ENCODE measurements at places on chromosomes 2 and 18.

GRCh38 chr2:26355038-26355995 lies 8.7 kb upstream of the ADGRF3 start:
- DNase-seq, result no peak

GRCh38 chr18:75048776-75049454 lies 160.0 kb downstream of the PTGR3 start:
- DNase-seq, result no peak

DNA sequence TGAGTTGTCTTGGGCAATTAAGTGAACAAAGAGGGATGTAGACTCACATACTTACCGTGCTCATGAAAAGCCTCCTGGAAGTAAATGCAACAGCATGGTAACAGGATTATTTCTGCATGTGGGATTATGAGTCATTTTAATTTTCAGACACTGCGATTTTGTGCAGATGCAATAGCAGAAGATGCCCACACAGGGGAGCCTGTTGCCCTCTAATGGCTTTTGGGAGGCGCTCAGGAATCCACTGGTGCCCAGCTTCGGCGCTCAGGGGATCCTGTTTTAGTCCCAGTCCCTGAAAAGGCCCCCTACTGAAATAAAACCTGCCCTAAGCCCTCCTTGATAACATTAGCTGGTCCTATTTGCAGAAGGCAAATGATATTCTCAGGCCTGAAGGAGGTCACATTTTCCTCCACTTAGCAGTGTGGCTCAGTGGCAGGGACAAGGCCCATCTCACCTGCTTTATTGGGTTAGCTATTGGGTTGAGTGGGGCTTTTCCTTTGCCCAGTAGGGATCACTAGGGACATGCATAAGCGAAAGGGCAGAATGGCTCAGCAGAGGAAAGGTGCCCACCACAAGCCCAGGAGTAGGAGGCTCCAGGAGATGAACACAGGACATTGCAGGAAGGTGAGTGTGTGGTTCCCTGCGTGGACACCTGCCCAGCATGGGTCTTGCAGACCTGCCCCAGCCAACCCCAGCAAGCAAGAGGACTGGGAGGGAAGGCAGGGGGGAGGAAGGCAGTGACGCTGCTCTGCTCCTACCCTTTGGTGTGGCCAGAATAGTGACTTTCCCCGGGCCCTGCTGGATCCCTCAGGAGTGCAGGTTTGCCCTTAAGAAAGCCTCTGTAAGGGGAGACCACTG lies 26.5 kb upstream of the KCNS3 start:
- no peak for DNase-seq

- DNase-seq, result no peak
Measured at GRCh38 chr2:5453220-5454050, 238.7 kb upstream of the SOX11 start.

GRCh38 chr2:191276792-191277465 lies 31.7 kb downstream of the MYO1B start:
- DNase-seq, result no peak

DNA sequence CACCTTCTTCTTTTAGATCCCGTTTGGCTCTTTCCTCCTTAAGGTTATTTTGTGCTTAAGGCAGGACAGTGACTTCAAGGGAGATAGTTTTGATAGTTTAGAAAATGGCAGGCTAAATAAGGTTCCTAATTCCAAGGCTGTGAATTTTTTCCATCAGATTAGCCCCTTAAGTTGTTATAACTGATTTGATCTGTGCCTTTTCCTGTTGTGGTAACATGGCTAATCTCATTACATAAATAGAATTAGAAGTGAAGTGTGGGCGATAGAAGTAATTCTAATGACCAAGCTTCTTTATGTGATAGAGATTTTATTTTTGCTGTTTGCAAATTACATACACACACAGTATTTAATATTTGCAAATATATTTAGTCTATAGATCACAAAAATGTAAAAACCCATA lies 102.0 kb downstream of the MYO1B start:
- DNase-seq, result no peak

GRCh38 chr18:47873625-47874024 lies 56.8 kb downstream of the SMAD2 start:
- no peak for DNase-seq

GRCh38 chr2:26838121-26838906 lies 9.6 kb upstream of the DPYSL5 start:
- no peak for DNase-seq

GRCh38 chr2:51120754-51121280 lies 88.9 kb upstream of the NRXN1 start:
- DNase-seq, result no peak

- DNase-seq, result no peak
Measured at GRCh38 chr18:13620818-13621445, 105.4 kb downstream of the FAM210A start.

DNA sequence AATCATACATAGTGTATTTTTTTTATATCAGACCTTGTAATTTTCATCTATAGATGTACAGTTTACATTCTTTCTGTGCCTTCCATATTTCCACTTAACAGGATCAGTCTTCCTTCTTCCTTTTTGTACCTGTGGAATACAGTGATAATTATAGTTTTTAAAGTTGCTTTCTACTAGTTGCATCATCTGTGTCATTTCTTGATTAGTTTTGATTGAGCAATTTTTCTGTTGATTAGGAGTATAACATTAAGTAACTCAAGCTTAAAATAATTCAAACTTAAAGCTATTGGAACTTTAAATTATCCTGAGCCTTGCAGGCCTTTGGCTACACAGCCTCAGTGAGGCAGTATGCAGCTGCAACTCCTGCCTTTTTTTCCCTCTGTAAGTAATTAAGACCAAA lies 57.4 kb downstream of the NEURL3 start:
- no peak for DNase-seq

Data from activated CD4-positive, CD25-positive, alpha-beta regulatory T cell treated with anti-CD3 and anti-CD28 coated beads, Interleukin-2, amount 50 U/mL, for 16 hours (primary cell).